ENCODE measurements at places on chromosomes 1 and 21. TPM values are rescaled to one million over a fixed set of nuclear protein-coding genes. Genes with fewer than 3 reads are reported as not detected.
A peak's percentile ranks its signal among the peaks of the same experiment; 100 is the strongest.

- H3K27ac ChIP-seq, result peak within 1 kb of the TSS; percentile 76
- H3K27me3 ChIP-seq, result peaks cover 14% of the 10 kb centered on the region
- H3K4me3 ChIP-seq, result peak within 1 kb of the TSS; percentile 61
- H3K36me3 ChIP-seq, result no peaks in the 10 kb centered on the region
Observed at GRCh38 chr1:38046333-38046883, at the start of gene POU3F1. Gene POU3F1 (minus strand): TSS chr1:38046793. CDS start chr1:38046743, 50 bp downstream.

DNA sequence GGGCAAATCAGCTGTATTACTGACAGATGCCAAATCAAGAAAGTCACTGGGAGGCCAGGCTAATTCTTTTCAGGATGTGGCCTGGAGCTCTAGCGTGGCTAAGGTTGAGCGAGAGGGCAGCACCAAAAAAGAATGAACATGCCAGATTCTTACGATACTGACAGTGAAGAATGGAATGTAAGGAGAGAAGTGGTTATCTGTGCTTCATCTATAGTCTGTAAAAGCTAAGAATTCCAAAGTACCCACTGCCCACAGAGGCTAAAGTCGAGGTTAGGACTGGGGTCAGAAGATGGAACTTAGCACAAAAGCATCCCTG is 32.7 kb downstream of the TFAP2E start:
- no peak overlapping the region for H3K27ac ChIP-seq
- no peak for DNase-seq
- no peak overlapping the region for H3K4me3 ChIP-seq
- peaks cover 11% of the 10 kb centered on the region for H3K36me3 ChIP-seq
- H3K27me3 ChIP-seq, result no peaks in the 10 kb centered on the region

- no peaks in the 10 kb centered on the region for H3K4me1 ChIP-seq
- no peaks in the 10 kb centered on the region for H3K27me3 ChIP-seq
- no peak for DNase-seq
- H3K36me3 ChIP-seq, result no peaks in the 10 kb centered on the region
Observed at GRCh38 chr1:165456114-165456513, 11.2 kb upstream of the RXRG start.

Gene CELA2B
- not detected for total RNA-seq
